ENCODE measurements at places on chromosomes 3 and 15.
A peak's percentile ranks its signal among the peaks of the same experiment; 100 is the strongest.

DNA sequence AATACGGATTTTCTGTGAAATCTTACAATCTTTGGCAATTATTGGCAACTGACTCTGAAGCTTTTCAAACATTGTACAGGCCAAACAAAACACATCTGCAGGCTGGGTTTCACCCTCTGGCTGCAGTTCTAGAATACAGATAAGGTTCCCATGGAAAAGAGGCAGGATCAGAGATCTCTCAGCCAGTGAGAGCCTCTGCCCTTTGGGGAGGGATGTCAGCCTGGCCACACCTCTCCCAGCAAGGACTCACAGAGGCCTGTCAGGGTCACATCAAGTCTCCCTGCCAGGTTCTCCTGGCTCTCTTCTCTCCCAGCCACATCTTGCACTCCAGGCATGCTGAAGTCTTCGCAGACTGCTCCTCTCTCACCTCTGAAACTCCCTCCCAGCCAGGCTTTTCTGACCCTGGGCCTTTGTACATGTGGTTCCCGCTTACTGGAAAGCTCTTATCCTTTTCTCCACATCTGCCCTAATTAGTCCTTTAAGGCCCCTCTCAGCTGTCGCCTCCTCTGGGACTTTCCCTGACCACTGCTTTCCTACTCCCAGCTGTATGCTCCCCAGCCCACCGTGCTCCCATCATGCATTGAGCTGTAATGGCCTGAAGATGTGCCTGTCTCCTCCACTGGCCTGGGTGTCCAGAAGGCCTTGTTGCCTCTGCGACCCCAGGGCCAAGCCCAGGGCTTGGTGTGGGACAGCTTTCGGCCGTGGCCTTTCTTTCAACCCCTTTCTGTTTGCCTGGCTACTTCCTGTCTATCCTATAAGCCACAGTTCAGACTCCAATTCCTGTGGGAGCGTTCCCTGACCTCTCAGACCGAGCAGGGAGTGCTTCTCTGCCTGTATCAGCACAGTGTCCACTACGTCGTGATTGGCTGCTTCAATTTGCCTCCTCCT, 4.3 kb downstream of the RBP1 start:
- no peak for DNase-seq

DNA sequence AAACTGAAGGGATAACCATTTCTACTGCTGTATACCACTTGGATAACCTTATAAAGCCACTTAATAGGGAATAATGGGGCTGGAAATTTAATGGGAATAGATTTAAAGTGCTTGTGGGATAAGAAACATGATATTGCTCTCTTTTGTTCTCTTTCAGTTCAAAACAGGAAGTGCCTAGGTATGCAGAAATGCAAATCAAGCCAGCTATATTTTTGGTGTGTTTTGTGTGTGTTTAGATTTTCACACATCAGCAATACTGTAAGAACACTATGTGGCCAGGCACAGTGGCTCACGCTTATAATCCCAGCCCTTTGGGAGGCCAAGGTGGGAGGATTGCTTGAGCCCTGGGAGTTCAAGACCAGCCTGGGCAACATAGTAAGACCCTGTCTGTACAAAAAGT, 442.3 kb upstream of the TPRG1 start:
- DNase-seq, result peak; percentile 12

DNA sequence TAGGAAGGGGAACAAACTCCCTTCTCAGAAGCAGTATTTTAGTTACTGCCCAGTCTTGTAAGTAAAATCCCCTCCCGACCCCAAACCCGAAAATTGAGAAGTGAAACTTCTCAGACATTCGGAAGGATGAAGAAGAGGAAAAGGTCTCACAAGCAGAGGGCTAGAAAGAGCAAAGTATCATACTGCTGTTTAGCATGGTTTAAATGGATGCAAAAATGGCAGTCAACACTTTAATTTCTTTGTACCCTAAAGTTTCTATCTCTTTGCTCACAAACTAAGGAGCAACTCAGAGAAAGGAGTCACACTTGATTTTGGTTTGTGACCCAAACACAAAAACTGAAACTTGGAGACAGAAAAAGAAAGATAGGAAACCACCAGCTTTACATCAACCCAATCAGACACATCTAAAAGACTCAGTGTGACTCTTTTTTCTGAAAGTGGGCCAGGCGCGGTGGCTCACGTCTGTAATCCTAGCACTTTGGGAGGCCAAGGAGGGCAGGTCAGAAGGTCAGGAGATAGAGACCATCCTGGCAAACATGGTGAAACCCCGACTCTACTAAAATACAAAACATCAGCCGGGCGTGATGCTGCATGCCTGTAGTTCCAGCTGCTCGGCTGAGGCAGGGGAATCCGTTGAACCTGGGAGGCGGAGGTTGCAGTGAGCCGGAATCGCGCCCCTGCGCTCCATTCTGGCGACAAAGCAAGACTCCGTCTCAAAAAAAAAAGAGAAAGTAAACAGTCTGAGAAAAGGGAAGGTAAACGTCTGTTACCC, 63.2 kb upstream of the ATP11B start:
- peak; percentile 49 for DNase-seq

GRCh38 chr15:75693501-75694240, 19.0 kb downstream of the CSPG4 start:
- no peak for DNase-seq

DNA sequence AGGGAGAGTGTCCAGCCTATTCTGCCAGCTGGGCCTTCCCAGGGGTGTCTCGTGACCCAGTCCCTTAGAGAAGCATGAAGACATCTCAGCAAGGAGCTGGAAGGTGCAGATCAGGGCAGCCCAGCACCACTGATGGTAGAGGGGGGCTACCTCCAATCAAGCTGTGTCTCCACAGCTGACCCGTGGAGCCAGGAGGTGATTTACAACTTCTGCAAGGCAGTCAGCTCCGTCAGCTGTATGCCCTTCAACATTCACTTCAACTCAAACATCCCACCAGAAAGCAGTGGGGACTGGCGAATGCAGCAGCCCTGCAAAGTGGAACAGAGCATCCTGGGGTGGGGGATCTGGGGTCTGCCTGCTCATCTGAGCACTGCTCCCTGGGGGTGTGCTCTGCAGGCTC, 32.6 kb upstream of the FRG2C start:
- DNase-seq, result no peak

DNA sequence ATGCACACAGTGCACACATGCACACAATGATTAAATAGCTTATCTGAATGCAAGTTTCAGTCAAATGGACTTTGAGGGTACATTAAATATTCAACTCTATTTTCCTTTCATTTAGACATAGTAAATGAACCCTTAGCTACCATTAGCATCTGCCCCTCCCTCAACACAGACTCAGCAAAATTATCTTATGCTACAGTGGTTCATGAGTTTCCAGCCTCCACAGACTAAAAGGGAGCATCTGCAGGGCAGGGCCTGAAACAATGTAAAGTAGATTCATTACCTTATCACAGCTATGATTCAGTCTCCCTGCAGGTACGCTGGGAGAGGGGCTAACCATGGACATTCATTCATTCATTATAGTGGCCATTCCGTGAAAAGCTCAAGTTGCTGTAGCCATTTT, 329.1 kb downstream of the VGLL3 start:
- no peak for DNase-seq

DNA sequence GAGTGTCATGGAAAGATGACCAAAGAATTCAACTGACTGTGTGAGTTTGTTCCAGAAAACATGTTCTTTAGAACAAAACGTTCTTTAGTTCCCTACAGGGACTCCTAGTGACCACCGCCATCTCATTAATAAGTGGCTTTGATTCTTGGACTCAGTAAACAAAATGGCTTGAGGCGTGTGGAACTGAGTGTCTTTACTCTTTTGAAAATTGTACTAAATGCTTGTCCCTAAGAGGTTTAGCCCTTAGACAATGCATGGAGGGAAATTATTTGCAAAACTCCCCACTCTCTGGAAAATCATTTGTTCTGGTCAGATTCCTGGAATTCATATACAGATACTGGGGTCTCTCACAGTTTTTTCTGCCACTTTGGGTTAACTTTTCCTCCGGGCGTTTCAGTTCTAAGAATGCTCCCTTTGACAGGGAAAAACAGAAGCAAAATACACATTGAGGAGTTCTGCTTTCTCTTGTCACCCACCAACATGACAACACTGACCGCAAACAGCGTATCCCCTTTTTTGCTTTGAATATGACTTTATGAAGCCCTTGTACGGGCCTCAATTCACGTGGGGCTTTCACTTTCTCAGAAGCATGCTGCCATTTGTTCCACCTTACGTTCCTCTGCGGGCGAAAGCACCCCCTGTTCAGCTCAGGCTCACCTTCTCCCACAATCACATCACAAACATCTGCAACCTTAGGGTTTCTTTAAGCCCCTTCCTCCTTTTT, 15.3 kb upstream of the NRROS start:
- no peak for DNase-seq

DNA sequence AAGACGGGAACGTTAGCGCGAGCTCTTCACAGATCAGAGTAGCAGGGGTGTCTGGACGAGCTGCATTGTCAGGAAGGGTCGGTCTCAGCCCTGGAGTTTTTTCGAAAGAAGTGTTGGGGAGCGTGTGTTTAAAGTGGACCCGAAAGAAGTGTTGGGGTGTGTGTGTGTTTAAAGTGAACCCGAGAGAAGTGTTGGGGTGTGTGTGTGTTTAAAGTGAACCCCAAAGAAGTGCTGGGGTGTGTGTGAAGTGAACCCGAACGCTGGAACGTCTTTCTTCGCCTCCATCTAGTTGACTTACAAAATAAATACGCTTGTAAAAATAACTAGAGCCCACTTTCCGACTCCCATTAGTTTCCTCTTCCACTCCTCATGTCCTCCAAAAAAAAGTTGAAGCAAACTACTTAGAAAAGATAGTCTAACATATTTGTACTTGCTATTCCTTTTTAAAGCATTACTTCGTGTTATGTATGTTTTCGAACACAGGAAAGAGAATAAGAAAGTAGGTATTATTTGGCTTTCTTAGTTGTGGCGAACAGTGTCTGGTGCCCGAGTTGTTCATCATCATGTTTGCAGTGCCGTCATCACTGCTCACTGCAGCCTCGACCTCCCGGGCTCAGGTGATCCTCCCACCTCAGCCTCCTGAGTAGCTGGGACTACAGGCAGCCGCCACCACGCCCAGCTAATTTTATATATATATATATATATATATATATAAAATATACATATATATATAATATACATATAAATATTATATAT, 1.0 kb downstream of the LRCH3 start:
- peak; percentile 66 for DNase-seq

DNA sequence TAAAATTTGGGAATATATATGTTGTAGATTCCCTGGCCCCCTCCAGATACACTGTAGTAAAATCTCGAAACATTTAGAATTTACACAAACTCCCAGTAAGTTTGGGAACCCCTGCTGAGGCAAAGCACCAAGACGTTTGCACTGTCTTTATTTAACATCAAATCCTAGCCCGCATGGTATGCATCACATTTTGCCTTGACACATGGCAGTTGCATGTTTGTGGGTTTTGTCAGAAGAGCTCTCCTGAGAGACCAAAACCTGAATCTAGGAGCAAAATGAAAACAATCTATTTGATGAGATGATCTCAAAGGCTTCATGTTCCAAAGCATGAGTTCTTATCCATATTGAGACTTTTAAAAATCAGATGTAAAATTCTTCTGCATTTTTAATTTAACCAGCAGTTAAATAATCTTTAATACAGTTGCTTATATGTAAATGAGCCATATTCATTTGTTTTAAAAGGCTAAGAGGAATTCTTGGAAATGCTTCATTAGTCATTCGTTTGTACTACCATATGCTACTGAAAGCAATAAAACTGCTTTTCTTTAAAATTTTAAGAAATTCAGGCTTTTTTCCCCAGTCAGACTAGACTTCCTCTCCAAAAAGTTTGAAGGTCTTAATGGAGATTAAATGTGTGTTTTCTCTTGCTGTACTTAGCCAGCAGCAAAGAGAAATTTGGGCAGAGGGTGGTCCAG, 105.2 kb upstream of the BOC start:
- DNase-seq, result no peak

DNA sequence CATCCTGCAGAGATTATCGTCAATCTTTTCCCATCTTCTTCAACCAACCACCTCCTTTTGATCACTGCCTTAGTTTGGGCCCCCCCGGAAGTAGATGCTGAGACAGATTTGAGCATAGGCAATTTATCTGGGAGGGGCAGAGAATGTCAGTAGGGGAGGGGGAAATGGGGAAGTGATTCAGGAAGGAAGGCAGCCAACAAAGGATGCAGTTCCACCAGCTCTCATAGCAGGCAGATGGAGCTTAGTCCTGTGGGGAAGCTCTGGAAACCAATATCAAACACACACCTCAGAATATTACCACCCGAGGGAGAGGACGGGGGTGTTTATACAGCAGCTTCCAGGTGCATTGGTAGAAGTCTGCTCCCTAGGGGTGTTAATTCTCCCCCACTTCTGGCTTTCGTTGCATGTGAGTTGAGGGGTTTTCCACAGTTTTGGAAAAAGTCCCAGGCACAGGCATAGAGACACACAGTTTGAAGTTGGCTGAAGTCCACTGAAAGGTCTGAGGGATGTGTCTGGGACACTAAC, 91.5 kb upstream of the TNFAIP8L3 start:
- no peak for DNase-seq

DNA sequence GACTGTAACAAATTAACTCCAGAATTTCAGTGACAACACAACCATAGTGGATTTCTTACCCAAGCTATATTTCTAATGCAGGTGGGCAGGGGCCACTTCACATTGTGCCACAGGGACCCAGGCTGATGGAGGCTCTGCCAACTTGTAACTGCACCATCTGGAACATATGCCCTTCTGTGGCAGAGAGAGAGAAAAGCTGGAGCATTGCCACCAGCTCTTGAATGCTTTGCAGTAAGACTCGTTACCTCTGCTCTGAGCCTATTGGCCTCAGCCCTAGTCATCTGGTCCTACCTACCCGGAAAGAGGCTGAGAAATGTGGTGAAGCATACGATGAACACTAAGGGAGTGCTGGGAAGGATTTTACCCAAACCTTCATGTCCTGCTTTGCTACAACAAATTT, 587.1 kb downstream of the ZNF385D start:
- no peak for DNase-seq

GRCh38 chr15:36914466-36914865, 185.9 kb downstream of the MEIS2 start:
- DNase-seq, result no peak

DNA sequence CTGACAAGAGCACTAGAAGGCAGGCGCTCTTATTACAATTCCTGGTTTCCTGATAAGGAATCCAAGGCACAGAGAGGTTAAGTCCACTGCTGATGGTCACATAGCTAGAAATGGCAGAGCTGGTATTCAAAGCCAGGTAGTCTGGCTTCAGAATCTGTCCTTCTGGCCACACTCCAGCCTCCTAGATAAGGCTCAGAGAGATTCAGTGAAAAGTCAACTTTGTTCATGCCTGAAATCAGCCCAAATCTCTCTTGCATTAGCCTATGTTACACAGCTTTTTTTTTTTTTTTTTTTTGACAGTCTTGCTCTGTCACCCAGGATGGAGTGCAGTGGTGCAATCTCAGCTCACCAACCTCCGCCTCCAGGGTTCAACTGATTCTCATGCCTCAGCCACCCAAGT, 21.1 kb upstream of the CMTM8 start:
- no peak for DNase-seq

DNA sequence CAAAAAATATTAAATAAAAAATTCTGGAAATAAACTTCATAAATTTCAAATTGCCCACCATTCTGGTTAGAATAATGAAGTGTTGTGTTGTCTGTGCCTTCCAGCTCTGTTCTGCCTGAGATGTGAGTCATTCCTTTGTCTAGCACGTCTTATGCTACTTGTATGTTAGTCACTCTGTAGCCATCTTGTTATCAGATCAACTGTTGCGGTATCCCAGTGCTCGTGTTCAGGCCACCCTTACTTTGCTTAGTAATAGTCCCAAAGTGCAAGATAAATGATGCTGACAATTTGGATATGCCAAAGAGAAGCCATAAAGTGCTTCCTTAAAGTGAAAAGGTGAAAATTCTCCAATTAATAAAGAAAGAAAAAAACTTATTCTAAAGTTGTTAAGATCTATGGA, 527.5 kb downstream of the NAALADL2 start:
- no peak for DNase-seq

Measured in NAMALWA (cell line).